ENCODE measurements at places on chromosomes 12 and 14.
A peak's percentile ranks its signal among the peaks of the same experiment; 100 is the strongest.

DNA sequence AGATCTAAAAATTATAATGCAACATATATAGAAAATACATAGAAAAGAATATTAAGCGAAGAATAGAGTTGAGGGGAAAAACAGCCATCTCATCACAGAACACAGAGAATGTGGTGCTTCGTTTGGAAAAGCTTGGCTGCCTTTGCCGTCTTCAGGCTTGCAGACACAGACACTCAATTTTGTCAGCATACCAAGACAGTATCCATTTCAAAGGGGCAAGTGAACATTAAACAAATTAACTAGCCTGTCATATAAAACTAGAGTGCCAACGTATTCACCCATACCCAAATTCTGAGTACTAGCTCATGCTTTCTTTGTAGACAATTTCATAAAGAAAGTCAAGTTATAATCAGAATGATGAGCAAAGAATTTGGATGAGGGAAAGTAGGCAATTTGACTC is 40.5 kb downstream of the DMAC2L start:
- no peak for DNase-seq

GRCh38 chr14:69715725-69716477 is 51.0 kb upstream of the SRSF5 start:
- no peak for DNase-seq

- no peak for DNase-seq
Observed at GRCh38 chr14:99348816-99349614, 77.0 kb upstream of the BCL11B start.

GRCh38 chr14:67002994-67003753 is 186.1 kb upstream of the GARIN2 start:
- DNase-seq: no peak

DNA sequence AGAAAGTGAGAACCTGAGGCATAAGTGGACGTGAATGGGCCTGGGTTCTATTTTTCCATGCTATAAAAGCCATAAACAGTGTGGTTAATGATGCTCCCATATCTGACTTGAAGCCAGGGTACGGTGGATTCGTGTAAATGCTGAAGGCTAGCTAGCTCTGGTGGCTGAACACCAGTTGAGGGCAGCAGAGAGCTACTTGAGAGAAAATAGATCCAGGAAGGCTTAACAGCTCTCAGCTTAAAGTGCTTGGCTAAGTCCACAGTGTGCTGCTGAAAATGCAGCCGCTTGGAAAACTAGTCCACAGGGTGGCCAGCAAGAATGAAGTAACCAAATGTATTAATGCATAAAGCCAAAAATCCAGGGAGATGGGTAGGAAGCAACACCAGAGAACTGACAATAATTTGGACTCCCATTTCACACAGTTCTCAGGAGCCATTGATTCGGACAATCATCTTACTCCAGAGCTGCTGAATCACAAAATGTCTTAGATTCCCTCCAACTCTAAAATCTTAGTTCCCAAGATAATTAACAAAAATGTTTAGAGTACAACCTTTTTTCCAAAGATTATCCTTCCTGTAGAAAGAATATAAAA is 15.0 kb upstream of the FOXG1 start:
- peak; percentile 72 for DNase-seq

DNA sequence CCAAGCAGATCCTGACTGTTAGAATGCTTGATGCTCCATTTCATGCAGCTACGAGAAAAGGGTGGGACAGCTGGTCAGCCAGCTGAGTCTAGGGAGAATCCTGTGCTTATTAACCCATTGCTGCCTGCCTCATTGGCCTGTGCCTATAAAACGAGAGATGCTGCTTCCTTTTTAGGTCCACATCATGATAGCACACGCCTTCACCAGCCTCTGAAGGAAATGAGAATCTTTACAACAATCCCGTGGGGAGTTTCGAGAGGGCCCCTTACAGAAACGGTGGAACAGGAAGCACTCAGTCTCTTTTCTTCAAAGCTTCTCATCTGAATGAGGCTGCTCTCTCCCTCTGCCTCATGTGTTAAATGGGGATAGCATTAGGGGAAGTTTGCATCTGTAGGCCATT is 147.3 kb upstream of the RFLNA start:
- no peak for DNase-seq

DNA sequence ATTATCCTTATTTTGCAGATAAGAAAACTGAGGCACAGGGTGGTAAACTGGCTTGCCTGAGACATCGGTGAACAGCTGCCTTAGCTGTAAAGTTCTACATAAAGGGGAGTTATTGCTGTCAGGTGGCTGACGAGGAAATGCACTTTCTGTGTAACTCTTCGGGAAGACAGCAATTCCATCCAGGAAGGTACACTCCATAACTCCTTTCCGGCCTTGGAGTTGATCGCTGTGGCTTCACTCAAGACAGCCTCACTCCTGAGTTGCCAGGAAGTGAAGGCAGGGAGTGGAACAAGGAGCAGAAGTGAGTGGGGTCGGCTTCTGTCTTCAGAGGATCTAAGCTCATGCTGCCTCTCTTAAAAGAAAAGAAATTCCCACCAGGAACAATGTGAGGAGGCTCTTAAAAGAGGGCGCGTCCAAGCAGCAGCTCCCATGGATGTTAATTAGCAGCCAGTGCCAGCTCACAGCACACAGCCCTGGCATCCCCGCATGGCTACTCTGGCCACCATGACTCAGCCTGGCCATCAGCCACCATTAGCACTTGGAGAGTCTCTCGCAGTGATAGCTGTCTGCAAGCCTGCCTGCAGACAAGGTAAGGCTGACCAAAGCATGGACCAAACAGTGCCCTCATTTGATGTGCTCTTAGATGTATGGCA is 60.3 kb downstream of the NUAK1 start:
- DNase-seq: no peak

DNA sequence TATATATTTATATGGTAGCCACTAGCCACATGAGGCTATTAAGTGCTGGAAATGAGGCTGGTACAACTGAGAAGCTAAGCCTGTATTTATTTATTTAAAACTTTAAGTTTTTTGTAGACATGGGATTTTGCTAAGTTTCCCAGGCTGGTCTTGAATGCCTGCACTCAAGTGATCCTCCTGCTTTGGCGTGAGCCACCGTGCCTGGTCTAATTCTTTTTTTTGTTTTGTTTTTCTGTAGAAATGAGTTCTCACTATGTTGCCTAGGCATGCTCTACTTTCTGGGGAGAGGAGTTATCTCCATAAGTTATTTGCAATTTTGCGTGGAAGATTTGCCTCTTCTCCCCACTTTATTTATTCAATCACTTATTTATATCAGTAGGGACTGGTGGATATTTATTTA is 4.8 kb upstream of the SNRNP35 start:
- DNase-seq: no peak

DNA sequence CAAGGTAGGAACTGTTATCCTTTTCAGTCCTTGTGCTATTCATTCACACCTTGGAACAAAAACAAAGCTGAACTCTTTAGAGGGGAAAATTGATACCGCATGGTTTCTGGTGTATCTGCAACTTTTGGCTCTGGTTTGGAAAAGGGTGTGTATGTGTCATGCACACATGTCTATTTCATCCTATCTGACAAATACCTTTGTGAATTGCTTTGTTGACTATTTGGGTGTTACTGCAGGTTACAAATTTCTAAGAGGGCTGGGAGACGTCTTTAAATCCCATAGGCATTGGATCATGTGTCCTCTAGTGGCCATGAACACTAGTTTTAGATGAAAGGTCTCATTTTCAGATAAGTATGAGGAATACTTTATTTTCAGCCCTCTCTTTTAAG is 59.9 kb upstream of the IFNG-AS1 start:
- DNase-seq: no peak

GRCh38 chr14:65483647-65484046 is 71.1 kb downstream of the FUT8 start:
- DNase-seq: no peak

- no peak for DNase-seq
Observed at GRCh38 chr12:132154341-132154761, 10.1 kb downstream of the NOC4L start.

- DNase-seq: no peak
Observed at GRCh38 chr14:104996032-104996431, 10.4 kb downstream of the CLBA1 start.

- DNase-seq: no peak
Observed at GRCh38 chr12:62308201-62308600, 48.0 kb downstream of the USP15 start.
